ENCODE measurements at places on chromosomes 6 and 20.

DNA sequence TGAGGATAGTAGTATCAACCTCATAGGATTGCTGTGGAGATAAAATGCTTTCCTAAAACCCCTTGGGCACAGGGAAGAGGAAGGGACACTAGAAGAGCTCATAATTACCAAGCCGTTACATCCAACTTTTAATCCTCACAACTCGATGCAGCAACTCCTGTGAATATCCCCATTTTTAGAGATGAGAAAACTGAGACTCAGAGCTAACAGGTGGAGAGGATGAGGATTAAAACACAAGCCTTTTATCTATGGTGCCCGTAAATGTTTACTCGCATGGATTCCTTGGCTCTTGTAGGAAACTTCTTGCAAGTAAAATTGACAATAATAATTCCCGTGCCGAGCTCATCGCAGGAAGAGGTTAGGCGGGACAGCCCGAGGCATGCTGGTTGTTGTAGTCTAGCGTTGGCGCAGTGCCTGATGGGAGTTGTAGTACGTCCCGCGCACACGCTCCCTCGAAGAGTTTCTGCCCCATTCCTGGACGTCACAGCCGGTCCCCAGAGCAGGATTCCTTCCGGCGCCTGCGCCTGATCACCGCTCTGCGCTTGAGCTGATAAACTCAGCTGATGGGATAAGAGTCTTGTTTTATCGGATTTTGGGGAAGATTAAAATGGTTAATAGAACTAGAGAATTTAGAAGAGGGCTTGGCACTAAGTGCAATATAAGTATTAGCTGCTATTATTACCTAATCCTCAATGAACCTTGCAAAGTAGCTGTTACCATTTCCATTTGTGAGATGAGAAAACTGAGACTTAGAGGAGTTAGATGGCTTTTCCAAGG lies 2.8 kb upstream of the UBE2V1 start:
- DNase-seq, result peak; percentile 91

DNA sequence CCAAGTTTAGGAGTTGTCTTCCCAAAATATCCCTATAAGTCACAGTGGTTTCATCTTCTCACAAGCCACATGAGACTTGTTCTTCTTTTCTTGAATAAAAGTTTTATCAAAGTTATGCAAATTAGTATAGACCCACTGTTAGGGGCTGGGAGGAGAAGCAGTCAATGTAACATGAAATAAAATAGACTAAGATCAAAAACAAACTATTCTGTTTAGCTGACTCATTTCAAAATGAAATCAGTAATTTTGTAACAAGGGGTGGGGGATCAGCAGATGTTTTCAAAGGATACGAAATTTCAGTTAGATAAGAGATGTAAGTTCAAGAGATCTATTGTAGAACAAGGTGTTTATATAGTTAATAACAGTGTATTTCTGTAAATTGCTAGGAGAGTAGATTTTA lies 339.6 kb upstream of the PRDM1 start:
- DNase-seq, result no peak

DNA sequence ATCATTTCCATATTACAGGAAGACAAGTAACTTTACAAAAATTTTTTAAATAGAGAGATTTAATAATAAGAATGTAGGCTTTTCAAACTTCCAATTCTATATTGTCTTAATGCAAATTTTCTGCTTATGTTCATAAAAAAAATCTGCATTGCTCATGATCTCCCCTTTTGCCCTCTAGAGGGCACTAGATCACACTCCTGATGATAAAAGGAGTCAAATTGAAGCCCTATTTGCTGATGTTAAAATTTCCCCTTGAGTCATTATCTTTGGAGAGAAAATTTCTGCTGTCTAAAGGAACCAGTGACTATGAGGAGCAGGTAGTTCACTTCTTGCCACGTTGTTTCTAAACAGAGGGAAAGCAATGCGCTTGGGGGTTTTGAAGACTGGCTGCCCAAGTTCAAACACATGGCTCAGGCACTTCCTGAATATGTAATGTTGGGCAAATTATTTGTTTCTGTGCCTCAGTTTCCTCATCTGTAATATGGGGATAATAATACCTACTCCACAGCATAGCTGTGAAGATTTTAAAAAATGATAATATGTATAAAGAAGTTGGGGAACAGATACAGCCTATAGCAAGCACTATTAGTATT lies 874.2 kb downstream of the TFAP2A start:
- DNase-seq, result no peak

DNA sequence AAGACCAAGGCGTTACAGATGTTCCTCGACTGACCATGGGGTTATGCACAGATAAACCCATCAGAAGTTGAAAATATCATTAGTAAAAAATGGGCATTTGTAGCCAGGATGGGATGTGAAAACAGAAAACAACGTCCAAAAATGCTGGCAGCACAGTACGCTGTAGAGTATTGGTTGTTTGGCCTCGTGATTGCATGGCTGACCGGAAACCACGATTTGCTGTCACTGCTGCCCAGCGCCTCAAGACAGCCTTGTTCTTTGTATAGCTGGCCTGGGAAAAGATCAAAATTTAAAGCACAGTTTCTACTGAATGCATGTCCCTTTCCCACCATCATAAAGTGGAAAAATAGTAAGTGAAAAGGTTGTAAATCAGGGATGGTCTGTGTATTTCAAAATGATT lies 41.9 kb downstream of the MTHFD1L start:
- no peak for DNase-seq

DNA sequence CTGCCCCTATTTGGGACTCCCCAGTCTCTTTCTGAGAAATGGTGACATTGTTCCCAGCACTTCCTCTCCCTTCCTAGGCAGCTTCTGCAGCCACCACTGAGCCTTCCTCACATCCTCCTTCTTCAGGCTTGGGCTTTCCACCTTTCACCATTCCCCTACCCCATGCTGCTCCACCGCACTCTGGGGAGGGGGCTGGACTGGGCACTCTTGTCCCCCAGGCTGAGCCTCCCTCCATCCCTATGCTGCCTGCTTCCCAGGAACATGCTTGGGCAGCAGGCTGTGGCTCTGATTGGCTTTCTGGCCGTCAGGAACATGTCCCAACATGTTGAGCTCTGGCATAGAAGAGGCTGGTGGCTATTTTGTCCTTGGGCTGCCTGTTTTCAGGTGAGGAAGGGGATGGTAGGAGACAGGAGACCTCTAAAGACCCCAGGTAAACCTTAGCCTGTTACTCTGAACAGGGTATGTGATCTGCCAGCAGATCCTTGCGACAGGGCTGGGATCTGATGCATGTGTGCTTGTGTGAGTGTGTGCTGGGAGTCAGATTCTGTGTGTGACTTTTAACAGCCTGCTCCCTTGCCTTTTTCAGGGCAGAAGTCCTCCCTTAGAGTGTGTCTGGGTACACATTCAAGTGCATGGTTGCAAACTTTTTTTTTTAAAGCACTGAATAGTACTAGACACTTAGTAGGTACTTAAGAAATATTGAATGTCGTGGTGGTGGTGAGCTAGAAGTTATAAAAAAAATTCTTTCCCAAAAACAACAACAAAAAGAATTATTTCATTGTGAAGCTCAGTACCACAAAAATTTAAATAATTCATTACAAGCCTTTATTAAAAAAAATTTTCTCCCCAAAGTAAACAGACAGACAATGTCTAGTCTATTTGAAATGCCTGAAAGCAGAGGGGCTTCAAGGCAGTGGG lies 2.1 kb upstream of the CDKN1A start:
- no peak for DNase-seq

DNA sequence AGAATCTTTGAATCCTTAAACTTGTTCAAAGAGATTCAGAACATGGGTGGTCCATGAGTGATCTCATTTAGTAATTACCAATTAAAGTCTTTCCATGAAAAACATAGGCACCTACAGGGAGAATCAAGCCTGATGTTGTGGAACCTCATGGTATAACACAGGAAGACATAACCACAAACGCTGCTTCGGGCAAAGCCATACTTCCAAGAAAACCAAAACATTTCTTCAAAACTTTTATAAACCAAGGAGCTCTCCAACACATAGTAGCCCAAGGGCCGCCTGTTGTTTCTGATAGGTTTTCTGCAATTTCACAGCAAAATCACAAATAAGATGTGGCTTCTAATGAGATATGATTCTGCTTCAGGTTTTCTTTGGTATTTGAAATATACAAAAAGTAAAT lies 2.5 kb downstream of the CHD6 start:
- DNase-seq, result no peak

Measured in fibroblast of skin of left quadriceps (primary cell).